ENCODE measurements at places on chromosomes 12 and 14. TPM values are rescaled to one million over a fixed set of nuclear protein-coding genes. Genes with fewer than 3 reads are reported as not detected.

DNA sequence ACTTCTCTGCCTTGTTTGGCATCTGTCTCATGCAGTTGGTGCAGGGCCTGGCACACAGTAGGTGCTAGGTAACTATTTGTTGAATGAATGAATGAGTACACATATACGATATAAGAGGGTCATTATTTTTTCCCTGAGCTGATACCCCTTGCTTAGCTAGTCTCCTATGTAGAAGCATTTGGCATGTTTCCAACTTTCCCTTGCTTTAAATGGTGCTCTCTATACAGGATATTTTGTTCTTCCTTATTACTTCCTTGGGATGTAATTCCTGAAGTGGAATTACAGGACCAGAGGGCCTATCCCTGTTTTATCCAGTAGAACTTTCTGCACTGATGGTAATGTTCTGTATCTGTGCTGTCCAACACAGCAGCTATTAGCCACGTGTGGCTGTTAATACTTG, 250.1 kb upstream of the PWP1 start:
- no peaks in the 10 kb centered on the region for H3K27me3 ChIP-seq
- peaks cover 28% of the 10 kb centered on the region for H3K4me1 ChIP-seq
- no peaks in the 10 kb centered on the region for H3K36me3 ChIP-seq
- H3K4me3 ChIP-seq = no peak overlapping the region
- H3K27ac ChIP-seq = no peak overlapping the region

Gene TBX5
- total RNA-seq = 0.21 TPM

DNA sequence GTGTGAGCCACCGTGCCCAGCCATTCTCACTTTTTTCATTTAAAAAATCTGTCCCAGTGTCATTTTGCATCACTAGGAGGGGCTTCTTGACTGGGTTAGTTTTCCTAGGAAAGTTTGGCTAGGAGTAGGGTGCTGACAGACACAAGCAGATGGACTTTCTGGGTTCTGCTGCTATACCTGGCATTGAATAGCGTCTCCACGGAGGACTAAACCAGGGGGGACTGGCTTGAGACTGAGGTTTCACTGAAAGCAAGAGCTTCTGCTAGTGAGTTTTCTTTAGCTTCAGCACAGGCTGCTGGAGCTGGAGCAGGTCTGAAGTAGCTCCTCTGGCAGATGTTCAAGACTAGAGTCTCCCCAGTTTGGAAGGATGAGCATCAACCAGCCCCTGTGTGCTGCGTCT, 1.4 kb downstream of the SLC10A1 start:
- H3K27ac ChIP-seq = no peak overlapping the region
- peaks cover 27% of the 10 kb centered on the region for H3K4me1 ChIP-seq
- H3K36me3 ChIP-seq = peaks cover 4% of the 10 kb centered on the region

Gene ANO4
- total RNA-seq = 2.6 TPM

Gene LRTM2
- total RNA-seq = 0.66 TPM

Measured in WTC11 (cell line).